Posterior vena cava (tissue), 2 donors: ENCODE measurements at places on chromosomes 1 and 21. TPM values are rescaled to one million over a fixed set of nuclear protein-coding genes. Genes with fewer than 3 reads are reported as not detected.

The RAB25 gene
- not detected for total RNA-seq

The OR2L13 gene
- not detected for total RNA-seq

The AXDND1 gene
- not detected for total RNA-seq

The HMGCS2 gene
- not detected for total RNA-seq

The NHLH1 gene
- not detected for total RNA-seq

The RBM11 gene
- 0.95 TPM for total RNA-seq

The DNAH14 gene
- 3.1 TPM for total RNA-seq

The ACTA1 gene
- total RNA-seq = 6.4 TPM
